Activated naive CD8-positive, alpha-beta T cell treated with anti-CD3 and anti-CD28 coated beads, Interleukin-2, amount 10 ng/mL, durations not matched to agents 7 days and 5 days (primary cell): ENCODE measurements at places on chromosomes 12 and 14. TPM values are rescaled to one million over a fixed set of nuclear protein-coding genes. Genes with fewer than 3 reads are reported as not detected.
A peak's percentile ranks its signal among the peaks of the same experiment; 100 is the strongest.

DNA sequence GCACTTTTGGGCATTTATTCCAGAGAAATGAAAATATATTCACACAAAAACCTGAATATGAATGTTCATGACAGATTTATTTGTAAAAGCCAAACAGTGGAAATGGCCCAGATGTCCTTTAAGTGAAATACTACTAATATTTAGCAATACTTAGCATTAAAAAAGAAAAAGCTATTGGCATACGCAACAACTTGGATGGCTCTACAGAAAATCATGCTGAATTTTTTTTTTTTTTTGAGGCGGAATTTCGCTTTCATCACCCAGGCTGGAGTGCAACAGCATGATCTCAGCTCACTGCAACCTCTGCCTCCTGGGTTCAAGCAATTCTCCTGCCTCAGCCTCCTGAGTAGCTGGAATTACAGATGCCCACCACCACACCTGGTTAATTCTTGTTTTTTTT lies 24.1 kb downstream of the FGD6 start:
- no peaks in the 10 kb centered on the region for H3K4me1 ChIP-seq
- H3K36me3 ChIP-seq = no peaks in the 10 kb centered on the region
- H3K27ac ChIP-seq = no peak overlapping the region

DNA sequence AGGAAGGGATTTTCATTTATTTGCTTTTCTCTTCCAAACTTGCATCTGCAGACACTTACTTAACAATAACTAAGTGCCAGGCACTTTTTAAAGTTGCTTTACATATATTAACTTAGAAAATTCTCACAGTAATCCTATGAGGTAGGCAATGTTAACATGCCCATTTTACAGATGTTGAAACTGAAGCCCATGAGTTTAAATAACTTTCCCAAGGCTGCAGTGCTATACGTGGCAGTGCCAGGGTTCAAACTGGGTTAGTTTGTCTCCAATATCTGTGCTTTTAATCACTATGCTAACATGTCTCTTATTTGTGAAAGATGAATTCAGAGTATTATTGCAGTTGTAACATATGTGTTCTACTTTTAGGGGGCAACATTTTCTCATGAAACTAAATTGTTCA lies 29.9 kb downstream of the PUS7L start:
- H3K4me1 ChIP-seq = no peaks in the 10 kb centered on the region
- no peaks in the 10 kb centered on the region for H3K27me3 ChIP-seq
- H3K4me3 ChIP-seq = no peak overlapping the region
- no peak for DNase-seq

DNA sequence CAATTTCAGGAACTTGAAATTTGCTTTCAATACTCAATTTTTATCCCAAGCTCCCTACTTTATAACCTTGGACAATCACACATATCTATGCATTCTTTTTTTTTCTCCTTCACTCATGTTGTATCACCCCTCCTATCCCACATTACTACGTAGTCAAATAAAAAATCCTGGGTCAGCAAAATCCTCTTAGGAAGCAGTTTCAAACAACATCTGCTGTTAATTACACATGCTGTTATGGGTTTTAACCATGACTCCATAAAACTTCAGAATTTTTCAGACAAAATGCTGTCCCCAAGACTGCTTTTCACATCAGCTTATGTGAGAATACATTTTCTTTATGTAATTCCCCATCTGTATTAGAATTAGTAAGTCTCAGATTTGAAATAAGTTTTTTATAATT lies 61.7 kb downstream of the LRFN5 start:
- no peak for DNase-seq
- H3K4me1 ChIP-seq = no peaks in the 10 kb centered on the region
- no peaks in the 10 kb centered on the region for H3K27me3 ChIP-seq
- no peak overlapping the region for H3K4me3 ChIP-seq

- peaks cover 3% of the 10 kb centered on the region for H3K36me3 ChIP-seq
- H3K27me3 ChIP-seq = peaks cover 11% of the 10 kb centered on the region
- peaks cover 13% of the 10 kb centered on the region for H3K4me1 ChIP-seq
- H3K27ac ChIP-seq = peak overlapping the region; percentile 18
Measured at GRCh38 chr12:40192704-40193255, 32.0 kb upstream of the LRRK2 start.

DNA sequence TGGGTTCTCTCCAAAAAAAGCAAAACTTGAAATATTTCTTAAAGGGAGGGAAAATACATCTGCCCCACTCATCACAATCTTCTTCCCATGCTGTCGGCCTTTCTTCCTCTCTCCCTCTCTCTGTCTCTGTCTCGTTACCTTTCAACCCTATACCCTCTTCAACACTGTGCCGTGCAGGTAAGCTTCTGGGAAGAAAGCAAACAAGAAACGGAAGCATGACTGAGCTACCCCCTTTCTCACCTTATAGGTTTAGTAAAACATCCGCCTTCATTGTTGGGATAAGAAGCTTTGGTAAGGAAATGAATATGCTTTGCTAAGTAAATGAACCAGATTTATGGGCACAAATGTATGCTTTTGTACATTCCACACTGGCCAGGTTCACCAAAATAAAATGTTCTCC lies 63.0 kb downstream of the TMEM30B start:
- no peak overlapping the region for H3K4me3 ChIP-seq
- DNase-seq = no peak
- no peaks in the 10 kb centered on the region for H3K36me3 ChIP-seq
- H3K27me3 ChIP-seq = peaks cover 46% of the 10 kb centered on the region
- H3K4me1 ChIP-seq = no peaks in the 10 kb centered on the region

DNA sequence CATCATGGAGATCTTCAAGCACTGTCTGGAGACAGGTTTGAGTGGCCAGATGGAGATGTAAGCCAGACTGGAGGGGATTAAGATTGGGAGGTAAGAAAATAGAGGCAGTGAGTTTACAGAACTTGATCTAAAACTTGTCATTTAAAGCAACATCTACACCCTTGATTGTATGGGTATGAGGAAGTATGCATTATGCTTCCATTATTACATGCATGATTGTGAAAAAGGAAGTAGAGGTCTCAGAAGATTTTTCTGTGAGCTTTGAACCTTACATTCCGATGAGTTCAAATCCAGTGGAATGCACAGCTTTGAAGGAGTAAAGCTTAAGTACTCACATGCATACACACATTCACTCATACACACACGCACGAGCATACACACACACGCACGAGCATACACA lies 550.8 kb downstream of the MED13L start:
- H3K27ac ChIP-seq = no peak overlapping the region
- H3K36me3 ChIP-seq = no peaks in the 10 kb centered on the region
- H3K4me1 ChIP-seq = no peaks in the 10 kb centered on the region
- H3K4me3 ChIP-seq = no peak overlapping the region
- H3K27me3 ChIP-seq = no peaks in the 10 kb centered on the region

DNA sequence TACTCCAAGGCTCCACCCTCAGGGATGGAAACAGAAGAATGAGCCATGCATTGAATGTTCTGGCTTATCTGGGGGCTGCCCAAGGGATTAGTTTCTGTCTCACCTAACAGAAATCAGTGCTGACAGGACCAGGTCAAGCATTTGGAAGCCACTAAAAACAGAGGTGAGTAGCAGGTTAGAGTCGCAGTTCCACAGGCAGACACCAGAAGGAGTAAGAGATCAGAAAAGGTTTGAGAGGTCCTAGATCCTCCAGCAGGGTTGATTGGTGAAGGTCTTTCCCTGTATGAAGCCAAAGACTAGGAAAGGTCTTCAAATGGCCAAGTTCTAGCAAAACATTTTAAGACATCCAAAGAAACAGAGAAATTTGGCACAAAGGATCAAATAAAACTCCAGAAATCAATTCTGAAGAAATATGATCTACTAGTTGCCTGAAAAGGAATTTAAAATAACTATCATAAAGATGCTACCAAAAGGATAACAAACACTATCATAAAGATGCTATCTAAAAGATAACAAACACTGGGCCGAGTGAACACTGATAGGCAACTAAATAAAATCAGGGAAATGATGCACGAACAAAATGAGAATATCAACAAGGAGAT lies 19.5 kb upstream of the TTC9 start:
- peaks cover 3% of the 10 kb centered on the region for H3K27me3 ChIP-seq
- no peak overlapping the region for H3K4me3 ChIP-seq
- DNase-seq = no peak

DNA sequence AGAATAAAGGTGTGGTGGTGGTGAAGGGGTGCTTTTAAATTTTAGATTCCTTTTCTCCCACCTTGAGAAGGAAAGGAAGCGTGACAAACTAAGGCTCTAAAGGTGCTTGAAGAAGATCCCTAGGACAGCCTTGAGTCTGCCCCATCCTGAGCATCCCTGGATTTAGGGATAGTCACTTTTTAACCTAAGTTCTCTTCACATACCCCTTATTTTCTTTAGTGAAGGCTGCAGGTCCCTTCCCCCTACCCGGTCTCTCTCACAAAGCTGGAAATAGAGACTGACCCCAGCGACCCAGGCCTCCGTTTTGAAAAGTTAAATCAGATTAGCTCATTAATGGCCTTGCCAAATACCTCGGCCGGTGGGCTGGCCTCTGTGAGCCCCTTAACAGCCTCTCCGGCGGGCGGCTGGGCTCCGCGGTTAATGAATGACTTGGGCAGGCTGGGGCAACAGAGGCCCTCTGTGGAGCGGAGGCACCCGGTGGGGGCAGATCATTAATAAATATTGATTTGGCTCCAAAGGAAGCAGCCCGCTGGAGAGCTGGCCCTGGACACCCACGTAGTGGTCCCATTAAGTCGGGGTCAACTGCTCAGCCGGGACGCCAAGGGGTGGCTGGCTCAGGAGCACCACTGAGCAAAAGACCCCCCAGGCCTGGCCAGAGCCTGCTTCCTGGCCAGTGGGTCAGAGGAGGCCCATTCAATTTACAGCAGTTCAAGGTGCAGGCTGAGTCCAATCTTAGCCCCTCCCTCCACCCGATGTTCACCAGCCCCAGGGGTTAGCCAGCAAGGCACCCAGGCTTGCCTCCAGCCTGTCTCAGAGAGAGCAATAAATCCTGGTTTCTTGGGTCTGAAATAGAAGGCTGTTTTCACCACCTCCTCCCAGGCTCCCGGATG lies 31.8 kb downstream of the PAH start:
- H3K27ac ChIP-seq = no peak overlapping the region
- no peak for DNase-seq
- H3K36me3 ChIP-seq = no peaks in the 10 kb centered on the region
- peaks cover 6% of the 10 kb centered on the region for H3K27me3 ChIP-seq
- H3K4me3 ChIP-seq = no peak overlapping the region
- H3K4me1 ChIP-seq = no peaks in the 10 kb centered on the region

GRCh38 chr12:29921307-29921706 lies 137.6 kb upstream of the TMTC1 start:
- H3K27me3 ChIP-seq = no peaks in the 10 kb centered on the region
- H3K4me1 ChIP-seq = no peaks in the 10 kb centered on the region
- H3K36me3 ChIP-seq = no peaks in the 10 kb centered on the region
- DNase-seq = no peak

DNA sequence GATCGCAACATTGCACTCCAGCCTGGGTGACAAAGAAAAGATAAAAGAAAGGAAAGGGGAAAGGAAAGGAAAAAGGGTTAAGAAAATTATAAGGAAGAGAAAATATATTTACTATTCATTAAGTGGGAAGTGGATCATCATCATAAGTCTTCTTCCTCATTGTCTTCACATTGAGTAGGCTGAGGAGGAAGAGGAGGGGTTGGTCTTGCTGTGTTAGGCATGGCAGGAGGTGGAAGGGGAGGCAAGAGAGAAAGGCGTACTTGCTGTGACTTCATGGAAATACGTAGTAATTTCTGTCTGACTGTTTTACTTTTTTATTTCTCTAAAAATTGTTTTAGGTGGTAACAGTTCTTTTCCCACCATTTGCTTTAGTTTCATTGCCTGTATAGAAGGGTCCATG lies 26.2 kb downstream of the FAM177A1 start:
- no peaks in the 10 kb centered on the region for H3K4me1 ChIP-seq
- H3K27ac ChIP-seq = no peak overlapping the region
- no peak for DNase-seq
- no peaks in the 10 kb centered on the region for H3K27me3 ChIP-seq
- H3K36me3 ChIP-seq = peaks cover 36% of the 10 kb centered on the region
- no peak overlapping the region for H3K4me3 ChIP-seq

GRCh38 chr12:68953536-68953935 lies 20.6 kb upstream of the CPM start:
- H3K27ac ChIP-seq = no peak overlapping the region
- H3K4me3 ChIP-seq = no peak overlapping the region
- H3K36me3 ChIP-seq = peaks cover 6% of the 10 kb centered on the region
- no peaks in the 10 kb centered on the region for H3K27me3 ChIP-seq

The CD163L1 gene
- 0.97 TPM for total RNA-seq

The MANSC1 gene
- total RNA-seq = 0.20 TPM

The NOP9 gene
- total RNA-seq = 31.1 TPM

The MYG1 gene
- 51.2 TPM for total RNA-seq
